NCI-H2107 (cell line): ENCODE measurements at places on chromosomes 12 and 14.

DNA sequence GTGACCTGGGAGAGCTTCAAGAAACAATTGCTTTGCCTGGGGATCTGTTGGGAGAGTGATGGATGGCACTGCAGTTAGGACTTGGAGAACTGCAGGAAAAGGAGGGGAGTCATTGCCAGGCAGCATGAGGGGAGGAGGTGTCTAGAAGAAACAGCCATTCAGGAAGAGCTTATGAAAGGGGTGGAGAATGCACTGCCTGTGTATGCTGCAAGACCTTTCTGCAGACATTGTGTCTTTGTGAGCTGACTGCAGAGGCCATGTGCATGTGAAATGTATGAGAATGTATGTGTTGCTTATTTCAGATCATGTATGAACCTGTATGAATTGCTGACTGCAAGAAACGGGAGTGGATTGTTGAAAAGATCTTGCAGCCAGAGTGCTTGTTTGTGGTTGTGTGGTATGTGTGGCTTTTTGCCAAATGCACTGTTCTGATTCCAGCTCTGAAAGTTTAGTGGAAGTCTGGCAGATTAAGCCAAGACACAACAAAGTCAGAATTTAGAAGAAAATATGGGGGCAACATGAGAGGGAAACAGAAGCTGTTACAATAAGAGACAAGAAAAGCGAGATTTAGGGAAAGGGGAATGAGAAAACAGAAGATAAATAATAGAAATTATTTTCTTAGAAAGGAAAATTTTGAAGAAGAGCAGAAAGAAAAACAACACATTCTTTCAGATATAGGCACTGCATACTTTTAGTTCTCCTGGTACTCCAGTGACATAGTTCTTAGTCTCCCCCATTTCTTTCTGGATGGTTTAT lies 9.8 kb upstream of the RIMKLB start:
- peak; percentile 38 for DNase-seq

GRCh38 chr14:57659052-57659451 lies 165.4 kb upstream of the CCDC198 start:
- peak; percentile 31 for DNase-seq

DNA sequence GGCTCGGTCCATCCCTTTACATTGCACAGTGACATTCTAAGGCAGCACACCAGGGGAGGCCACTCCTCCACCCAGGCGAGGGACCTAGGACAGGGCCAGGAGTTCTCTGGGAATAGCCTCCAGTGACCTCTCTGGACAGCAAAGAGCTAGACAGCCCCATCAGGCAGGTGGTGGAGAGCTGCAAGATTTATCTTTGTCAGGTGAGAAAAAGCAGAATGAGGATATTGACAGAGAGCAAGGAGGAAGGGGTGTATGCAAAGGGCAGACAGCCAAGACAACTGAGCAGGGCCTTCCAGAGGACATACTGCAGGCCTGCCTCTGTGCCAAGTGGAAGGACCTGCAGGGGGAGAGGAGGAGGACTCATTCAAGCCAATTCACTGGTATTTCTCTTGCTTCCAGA lies 112.4 kb upstream of the MAX start:
- DNase-seq: no peak

GRCh38 chr14:96126339-96126782 lies 78.3 kb upstream of the BDKRB2 start:
- DNase-seq: no peak

GRCh38 chr14:99515301-99516155 lies 34.3 kb downstream of the CCNK start:
- no peak for DNase-seq

DNA sequence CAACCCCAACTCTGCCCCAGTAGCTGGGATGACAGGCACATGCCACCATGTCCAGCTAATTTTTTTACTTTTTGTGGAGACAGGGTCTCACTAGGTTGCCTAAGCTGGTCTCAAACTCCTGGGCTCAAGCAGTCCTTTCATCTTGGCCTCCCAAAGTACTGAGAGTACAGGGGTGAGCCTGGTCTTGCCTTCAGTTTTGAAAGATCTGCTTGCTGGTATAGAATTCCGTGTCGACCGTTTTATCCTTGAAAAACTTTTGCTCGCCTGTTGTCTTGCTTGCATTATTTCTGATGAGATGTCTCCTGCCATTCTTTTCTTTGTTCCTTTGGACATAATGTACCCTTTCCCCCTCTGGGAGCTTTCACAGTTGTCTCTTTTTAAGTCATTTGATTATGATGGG lies 92.0 kb upstream of the DYNC1H1 start:
- no peak for DNase-seq

DNA sequence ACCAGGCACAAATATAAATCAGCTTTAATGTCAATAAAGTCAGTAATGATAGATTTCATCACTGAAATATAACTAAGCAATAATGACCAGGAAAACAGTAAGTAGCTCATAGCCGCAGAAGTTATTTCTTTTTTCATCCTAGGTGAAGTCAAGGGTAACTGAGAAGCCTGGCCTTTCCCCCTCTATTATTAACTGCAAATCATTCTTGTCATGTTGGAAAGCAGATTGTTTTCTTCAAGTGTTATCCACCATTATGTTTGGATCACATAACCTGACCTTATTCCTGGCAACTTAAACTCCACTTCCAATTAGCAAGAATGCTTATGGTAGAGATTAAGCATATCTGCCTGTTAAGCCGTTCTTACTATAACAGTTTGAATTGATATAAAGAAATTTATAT lies 603.4 kb upstream of the FOXG1 start:
- no peak for DNase-seq

DNA sequence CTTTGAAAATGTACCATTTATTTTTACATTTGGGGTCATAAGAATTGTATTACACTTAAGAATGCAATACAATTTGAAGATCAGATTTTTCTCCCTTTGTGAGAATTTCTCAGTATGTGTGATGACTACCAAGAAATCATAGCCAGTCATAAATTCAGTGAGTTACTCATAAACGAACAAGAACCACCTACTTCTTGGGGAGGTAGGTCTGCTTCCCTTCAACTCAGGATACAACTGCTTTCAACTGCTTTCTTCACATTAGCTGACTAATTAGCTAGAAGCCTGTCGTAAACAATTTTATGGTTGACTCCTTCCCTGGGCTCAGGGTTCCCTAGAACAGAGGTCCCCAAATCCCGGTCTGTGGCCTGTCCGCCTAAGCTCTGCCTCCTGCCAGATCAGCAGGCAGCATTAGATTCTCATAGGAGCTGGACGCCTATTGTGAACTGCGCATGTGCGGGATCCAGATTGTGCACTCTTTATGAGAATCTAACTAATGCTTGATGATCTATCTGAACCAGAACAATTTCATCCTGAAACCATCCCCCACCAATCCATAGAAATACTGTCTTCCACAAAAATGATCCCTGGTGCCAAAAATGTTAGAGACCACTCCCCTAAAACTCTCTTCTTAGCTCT lies 3.7 kb downstream of the ANG start:
- no peak for DNase-seq

DNA sequence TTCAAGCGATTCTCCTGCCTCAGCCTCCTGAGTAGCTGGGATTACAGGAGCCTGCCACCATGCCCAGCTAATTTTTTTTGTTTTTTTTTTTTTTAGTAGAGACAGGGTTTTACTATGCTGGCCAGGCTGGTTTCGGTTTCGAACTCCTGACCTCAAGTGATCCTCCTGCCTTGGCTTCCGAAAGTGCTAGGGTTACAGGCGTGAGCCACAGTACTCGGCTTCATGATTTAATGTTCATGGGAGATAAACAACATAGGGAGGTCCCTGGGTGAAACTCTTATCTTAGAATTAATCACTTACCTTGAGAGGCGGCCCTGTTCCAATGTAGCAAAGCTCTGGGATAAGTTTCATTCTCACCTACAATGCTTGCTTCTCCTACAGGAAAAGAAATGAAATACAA lies 48.3 kb downstream of the SEL1L start:
- DNase-seq: no peak

GRCh38 chr14:89454996-89455395 lies 38.0 kb upstream of the FOXN3 start:
- no peak for DNase-seq

DNA sequence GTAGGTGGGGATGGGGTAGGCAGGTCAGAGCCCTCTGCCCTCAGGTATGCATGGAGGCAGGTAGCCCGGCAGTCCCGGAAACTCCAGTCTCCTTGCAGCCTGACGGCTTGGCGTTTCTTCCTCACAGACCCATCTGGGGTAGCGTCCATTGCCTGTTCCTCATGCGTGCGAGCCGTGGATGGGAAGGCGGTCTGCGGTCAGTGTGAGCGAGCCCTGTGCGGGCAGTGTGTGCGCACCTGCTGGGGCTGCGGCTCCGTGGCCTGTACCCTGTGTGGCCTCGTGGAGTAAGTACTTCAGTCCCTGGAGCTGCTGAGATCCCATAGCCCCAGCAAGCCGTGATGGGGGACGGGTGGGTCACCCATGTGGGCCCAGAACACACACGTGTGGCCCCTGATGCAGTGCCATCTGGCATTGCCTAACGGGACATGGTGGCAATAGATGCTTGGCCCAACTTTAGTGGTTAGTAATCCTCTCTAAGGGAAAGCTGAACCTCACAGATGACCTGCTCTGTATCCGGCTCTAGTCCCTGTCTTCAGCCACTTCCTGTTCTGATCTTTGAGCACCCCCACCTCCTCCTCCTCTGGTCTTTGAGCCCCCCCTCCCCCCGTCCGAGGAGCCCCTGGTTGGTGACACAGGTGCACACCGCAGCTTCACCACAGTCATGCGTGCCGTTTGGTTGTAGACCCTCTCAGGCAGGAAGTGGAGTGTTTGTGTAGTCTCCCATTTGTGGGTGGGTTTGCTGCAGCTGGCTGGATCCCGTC lies 3.7 kb downstream of the SIVA1 start:
- no peak for DNase-seq

DNA sequence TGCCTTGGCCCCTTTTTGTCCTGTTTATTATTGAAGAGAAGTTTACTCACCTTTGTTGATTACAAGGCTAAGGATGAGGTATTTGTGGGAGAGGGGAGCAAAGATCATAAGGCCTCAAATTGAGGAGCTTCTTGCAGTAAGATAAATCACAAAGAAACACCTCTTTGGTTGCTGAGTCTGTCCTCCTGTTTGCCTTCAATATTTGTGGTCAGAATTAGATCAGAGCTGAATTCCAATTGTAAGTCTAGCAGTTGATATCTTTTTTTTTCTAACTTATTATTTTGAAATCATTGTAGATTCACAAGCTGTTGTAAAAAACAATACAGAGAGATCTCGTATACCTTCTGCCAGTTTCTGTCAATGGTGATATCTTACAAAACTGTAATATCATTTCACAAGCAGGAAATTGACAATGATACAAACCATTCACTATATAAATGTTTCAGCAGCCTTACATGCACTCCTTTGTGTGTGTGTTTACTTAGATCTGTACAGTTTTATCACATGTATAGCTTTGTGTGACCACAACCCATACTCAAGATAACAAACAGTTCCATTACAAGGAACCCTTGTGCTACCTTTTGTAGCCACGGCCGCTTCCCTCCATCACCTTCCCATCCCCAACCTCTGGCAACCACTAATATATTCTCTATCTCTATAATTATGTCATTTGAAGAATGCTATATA lies 97.4 kb downstream of the KICS2 start:
- no peak for DNase-seq

- DNase-seq: no peak
Observed at GRCh38 chr12:4653257-4653656, 4.3 kb downstream of the NDUFA9 start.

- no peak for DNase-seq
Observed at GRCh38 chr14:49702725-49703124, 9.8 kb downstream of the KLHDC1 start.

DNA sequence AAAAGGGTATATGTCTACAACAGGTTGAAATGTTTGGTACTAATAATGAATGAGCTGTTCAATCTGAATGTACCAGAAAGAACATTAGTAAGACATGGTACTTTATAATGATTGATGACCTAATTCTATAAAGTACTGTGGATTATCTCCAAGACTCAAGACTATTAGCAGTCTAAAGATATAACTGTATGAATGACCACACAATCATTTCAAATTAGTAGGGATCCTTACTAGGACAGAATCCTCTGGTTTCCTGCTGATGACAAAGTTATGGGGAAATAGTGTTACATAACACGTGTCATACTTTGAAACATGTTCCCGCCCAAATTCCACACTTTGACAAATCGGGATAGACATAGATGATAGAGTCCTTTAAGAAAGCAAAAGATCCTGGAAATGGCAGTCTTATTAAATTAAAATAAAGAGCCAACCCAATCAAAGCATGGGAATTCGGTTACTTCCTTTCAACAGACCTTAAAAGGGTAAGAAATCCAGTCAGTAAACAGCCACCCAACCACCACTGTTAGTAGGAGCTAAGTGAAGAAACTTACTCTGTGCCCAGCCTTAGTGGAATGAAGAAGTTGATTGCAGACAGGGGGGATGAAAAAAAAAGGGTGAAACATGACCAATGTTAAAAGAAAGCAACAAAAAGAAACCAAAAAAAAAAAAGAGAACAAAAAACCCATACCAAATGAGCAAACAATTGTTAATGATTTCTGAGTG lies 2.8 kb downstream of the VPS29 start:
- DNase-seq: no peak

DNA sequence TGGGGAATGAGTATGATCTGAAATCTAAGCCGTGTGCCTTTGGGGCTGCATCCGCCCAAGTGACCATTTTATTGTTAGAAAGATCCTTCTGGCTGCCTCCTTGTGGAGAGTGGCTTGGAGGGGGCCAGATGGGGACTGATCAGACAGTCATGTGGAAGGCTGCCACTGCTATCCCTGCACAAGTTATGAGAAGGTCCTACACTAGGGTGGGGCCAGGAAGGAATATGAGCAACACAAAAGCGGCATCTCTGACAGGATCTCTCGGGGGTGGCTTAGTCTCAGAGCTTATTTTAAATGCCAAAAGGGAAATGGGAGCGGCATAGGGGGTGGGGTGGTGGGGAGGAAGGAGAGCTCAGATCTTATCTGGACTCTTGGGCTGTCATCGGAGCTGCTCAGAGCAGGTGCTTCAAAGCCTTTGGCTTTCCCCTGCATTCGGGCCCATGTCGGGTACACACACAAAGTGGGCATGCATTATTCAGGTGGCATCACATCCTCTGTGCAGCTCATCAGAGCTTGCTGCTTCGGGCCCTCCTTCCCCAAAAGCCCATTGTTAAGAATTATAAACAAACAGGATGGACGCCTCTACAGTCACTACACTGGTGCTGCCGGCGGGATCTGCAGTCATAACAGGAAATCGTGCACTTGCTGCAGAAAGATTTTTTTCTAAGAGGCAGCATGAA lies 805.4 kb downstream of the VRK1 start:
- DNase-seq: no peak

DNA sequence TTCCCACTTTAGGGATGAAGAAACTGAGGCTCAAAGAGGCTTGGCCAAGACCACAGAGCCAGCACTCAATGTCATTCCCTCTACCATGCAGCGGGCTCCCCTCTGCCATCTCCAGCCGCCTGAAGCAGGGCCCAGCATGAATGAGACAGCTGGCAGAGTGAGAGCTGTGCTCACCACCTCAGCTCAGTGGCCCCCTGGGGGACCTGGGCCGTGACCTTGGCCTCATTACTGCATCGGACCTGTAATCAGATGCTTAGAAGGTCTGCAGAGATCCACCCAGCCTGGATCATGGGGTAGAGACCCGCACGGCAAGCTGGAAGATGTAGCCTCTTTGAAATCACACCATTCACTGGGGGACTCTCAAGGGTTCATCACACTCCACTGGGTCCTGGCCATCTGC lies 22.7 kb upstream of the CORO1C start:
- DNase-seq: no peak
